ENCODE measurements at places on chromosomes 11 and 22.

- DNase-seq: peak; percentile 51
Observed at GRCh38 chr11:23079382-23079813, 219.1 kb upstream of the CCDC179 start.

DNA sequence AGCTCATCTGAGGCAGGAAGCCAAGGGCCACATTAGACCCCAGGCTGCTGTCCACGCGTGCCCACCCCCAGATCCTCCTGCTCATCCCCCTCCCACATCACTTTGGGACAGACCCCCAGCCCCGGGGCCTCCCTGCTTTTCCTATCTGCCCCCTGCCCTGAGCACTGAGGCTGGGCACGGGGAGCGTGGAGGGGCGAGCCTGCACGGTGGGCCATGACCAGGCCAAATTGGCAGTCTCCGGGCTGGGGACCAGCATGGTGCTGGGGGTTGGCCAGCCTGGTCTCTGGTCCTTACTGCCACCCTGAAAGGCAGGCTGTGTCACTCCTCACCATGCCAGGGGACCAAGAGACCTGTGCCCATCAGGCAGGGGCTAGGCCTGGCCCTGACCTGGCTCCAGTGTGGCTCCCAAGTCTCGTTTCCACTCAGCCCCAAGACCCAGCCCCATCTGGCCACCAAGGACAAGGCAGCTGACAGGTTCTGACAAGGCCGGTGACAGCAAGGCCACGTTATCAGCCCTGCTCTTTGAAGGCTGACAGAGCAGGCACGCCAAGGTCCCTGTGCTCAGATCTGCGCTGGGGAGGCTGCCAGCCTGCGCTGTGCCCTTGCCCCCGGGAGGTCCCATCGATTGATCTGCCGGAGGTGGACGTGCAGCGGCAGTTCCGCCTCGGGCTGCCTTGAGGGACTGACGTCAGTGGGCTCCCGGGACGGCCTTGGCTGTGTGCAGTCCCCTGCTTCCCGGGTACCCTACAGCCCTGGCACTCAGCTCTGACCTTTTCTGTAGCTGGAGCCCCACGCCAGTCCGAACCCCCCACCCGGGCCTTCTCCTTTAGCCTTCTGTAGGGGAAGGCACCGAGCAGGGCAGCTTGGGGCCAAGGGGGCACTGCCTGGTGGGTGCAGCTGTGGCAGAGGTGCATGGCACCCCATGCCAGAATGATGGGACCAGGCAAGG is 3.6 kb downstream of the TNNI2 start:
- no peak for DNase-seq

GRCh38 chr11:2824851-2825250 is 60.7 kb downstream of the CDKN1C start:
- no peak for DNase-seq

DNA sequence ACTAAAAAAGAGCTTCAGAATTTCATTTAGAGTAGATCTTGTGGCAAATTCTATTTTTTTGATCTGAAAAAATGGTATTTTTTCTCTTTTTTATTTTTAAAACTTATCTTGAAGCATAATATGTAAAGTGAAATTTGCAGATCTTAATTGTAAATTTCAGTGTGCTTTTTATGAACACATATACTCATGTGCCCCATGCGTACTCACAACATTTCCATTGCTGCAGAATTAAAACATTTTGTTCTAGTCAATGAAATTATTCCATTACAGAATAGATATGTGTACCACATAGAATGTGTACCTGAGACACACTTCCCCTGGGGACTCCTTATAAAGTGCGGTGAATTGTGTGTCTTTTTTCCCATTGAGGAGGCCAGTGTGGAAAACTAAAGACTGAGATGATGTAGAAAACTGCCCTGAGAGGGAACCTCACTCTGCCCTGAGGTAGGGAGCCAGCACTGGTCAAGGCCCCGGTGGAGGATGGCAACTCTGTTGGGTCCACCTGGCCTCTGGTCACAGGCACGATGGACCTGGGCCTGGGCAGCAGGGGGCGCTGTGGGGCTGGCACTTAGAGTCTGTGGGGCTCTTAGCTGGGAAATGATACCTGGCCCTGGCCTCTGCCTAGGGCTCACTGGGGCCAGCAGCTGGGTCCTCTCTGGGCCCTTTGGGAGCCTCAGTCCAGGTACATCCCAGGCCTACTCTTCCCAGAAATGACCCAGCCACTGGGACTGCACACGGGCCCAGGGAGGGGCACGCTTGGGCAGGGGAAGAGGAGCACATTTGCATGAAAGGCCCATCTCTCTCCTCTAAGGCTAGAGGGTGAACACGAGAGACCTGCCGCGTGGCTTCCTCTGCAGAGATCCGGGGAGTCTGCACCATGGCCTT is 77.9 kb upstream of the TOP3B start:
- DNase-seq: peak; percentile 29

GRCh38 chr11:69377953-69378302 is 84.0 kb downstream of the MYEOV start:
- no peak for DNase-seq

DNA sequence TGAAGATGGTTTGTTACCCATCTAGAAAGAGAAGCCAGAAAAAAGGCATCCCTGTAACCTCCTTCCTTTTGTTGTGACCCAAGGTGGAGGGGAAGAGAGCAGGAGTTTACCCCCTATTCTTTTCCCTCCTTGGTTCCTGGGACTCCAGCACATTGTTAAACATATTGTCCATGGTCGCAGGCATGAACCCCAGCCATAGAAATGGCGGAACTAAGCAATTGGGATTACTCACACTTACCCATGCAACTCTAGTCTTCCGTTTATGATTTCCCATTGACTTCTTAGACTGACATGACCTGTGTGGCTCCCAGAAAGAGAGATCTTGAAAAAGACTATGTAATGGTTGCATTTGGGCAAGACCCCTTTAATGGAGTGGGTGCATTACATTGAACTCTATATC is 45.4 kb downstream of the OR4C46 start:
- DNase-seq: no peak

DNA sequence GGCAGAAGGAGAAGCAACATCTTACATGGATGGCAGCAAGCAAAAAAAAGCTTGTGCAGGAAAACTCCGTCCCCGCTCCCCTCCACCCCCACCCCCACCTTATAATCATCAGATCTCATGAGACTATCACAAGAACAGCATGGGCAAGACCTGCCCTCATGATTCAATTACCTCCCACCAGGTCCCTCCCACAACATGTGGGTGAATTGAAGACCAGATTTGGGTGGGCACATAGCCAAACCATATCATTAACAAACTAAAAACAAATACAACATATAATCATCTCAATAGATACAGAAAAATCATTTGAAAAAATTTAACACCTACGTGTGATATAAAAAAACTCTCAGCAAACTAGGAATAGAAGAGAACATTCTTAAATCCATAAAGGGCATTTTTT is 88.8 kb downstream of the BUD13 start:
- DNase-seq: no peak

DNA sequence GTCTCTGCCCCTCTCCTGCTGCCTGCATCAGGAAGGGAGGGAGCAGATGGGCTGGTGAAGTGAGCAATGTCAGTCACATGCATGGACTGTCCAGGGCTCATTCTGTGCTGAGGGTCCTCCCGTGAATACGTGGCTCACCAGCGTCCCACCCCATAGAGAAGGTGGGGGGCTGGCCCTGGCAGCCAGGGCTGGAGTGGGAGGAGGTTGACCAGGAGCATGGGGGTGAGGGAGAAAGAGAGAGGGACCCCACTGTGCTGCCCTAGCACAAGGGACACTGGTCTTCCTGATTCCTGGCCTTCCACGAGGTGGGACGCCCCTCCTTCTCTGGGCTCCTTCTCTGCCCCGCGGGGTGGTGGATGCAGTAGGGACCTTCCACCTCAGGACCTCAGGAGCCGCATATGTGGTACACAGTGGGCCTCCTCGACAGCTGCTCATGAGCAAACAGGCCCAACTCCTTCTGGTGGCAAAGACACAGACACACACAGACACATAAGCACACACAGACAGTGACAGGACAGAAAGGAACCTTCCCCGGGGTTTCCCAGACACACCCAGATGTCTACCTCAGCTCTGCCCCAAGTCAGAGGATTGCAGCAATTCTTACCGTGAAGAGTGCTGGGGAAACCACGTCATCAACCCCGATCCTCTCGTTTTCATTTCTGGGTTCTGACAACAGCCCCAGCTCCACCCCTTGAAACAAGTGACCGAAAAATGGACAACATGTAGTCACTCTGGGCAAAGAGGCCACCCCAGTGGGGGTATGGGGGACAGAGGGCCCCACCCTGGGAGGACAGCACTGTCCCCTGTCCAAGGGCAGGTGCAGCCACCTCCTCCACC is 3.6 kb upstream of the APOBEC3A start:
- DNase-seq: peak; percentile 28

GRCh38 chr11:97883086-97883485 is 1137.7 kb upstream of the CNTN5 start:
- DNase-seq: no peak

- DNase-seq: no peak
Observed at GRCh38 chr11:35343033-35343598, 76.2 kb downstream of the SLC1A2 start.

DNA sequence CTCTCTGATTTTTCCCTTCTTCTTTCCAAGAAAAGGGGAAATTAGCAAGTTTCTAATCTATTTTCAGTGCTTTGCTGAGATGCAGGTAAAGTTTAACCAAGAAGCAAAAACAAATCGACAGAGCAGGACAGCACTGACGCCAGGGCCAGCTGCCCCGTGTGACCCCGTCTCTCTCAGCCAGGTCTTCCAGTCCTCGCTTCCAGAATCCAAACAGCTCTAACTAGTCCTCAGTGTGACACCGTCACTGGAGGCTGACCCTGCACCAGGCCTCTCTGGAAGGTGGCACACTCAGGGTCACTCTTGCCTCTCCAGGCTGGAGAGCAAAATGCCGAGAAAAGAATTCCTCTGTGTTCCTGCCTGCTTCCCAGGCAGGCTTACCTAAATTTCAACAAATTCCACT is 44.8 kb downstream of the SHANK2 start:
- DNase-seq: no peak

GRCh38 chr22:23569716-23570115 is 10.4 kb downstream of the IGLL1 start:
- no peak for DNase-seq

- DNase-seq: no peak
Observed at GRCh38 chr11:4665424-4665823, 21.6 kb downstream of the OR51E1 start.

GRCh38 chr11:1937616-1938342 is 9.4 kb upstream of the MRPL23 start:
- no peak for DNase-seq

DNA sequence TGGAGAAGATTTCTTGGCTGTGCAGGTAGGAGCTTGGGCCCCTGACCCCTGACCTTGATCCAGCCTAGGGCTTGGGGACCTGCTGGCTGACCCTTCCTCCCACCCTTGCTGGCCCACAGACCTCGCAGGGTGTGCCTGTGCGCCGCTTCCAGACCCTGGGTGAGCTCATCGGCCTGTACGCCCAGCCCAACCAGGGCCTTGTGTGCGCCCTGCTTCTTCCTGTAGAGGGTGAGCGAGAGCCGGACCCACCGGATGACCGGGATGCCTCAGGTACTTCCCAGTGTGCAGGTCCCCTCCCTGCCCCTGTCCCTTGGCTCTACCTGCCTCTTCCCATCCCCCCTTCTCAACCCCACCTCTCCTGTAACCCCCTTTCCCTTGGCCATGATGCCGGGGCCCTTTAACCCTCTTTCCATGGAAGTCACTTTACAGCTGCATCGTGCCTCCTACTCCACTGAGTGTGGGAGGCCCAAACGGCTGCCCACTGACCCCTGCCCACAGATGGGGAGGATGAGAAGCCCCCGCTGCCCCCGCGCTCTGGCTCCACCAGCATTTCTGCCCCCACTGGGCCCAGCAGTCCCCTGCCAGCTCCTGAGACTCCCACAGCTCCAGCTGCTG is 3.8 kb downstream of the INPPL1 start:
- no peak for DNase-seq

GRCh38 chr11:29361369-29361768 is 655.5 kb downstream of the KCNA4 start:
- no peak for DNase-seq

- DNase-seq: no peak
Observed at GRCh38 chr11:69286374-69287371, 7.3 kb upstream of the MYEOV start.

- no peak for DNase-seq
Observed at GRCh38 chr11:66002648-66003225, 434 bp downstream of the BANF1 start.

DNA sequence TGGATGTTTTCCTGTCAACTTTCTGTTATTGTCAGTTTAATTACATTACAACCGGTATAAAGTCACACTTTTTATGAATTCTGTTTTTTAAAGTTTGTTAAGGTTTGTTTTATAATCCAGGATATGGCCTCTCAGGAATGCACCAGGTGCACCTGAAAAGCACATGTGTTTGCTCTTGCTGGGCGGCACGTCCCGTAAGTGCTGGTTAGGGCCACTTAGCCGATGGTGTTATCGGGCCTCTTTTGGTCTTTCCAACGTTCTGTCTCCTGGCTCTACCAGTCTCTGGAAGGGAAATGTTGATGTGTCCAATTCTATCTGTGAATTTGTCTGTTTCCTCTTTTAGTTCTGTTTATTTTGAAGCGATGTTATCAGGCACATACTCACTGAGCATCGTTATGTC is 695.7 kb downstream of the BRD1 start:
- no peak for DNase-seq

DNA sequence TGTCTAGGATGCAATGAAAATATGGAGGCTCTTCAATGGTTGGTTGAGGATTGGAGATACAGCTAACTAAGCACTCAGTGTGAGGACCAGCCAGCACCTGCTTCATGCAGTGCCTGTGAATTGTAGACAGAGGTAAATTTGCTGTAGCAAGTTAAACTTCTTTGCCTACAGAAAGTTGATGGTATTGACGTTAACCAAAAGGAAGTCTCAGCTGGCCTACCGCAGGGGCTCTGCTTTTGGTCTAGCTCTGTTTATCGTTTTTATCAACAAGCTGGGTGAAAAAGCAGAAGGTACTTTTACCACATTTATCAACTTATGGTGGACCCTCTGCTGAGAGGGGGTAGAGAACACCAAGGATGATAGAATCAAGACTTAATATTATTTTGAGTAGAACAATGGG is 51.6 kb downstream of the GRAMD1B start:
- DNase-seq: no peak

- no peak for DNase-seq
Observed at GRCh38 chr22:38456841-38457699, 2.1 kb upstream of the KCNJ4 start.

GRCh38 chr22:47172771-47173534 is 410.5 kb downstream of the TBC1D22A start:
- no peak for DNase-seq

GRCh38 chr22:42544686-42545085 is 9.1 kb upstream of the SERHL2 start:
- no peak for DNase-seq

- no peak for DNase-seq
Observed at GRCh38 chr11:17459236-17459896, 17.3 kb downstream of the ABCC8 start.

- DNase-seq: no peak
Observed at GRCh38 chr11:30553521-30554110, 32.5 kb downstream of the MPPED2 start.

Data from EL (cell line).